ENCODE measurements at places on chromosomes 3 and 15.

DNA sequence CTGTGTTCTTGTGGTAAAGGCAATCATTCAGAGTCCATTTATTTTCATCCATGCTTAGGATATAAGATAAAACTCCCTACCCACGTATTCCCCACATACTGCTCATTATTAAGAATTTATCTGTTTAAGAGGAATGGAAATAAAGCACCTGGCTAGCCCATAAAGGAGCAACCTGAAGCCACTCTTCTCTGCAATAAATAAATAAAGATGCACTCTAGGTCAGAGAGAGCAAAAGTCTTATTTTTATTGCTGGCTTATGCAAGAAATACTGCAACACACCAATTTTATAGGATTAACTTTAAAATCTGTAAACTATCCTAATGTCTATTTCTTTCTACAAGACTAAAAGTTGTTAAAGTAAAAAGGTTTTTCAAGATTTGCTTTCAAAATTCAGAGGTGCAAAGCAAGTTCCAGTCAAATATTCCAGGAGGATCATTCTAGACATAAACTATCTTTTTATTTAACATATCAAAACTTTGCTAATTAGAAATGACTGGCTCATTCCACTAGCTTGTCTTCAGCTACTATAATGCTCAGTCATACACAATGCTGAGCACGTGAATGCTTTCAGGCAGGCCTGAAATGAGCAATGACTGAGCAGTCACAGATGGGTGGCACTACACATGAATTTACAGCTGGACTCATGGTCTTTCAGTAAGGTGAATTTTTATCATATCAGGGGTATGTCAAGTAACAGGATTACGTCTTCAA, 7.1 kb downstream of the TJP1 start:
- DNase-seq, result peak; percentile 77

- no peak for DNase-seq
Observed at GRCh38 chr3:54138937-54139547, 16.7 kb downstream of the CACNA2D3 start.

DNA sequence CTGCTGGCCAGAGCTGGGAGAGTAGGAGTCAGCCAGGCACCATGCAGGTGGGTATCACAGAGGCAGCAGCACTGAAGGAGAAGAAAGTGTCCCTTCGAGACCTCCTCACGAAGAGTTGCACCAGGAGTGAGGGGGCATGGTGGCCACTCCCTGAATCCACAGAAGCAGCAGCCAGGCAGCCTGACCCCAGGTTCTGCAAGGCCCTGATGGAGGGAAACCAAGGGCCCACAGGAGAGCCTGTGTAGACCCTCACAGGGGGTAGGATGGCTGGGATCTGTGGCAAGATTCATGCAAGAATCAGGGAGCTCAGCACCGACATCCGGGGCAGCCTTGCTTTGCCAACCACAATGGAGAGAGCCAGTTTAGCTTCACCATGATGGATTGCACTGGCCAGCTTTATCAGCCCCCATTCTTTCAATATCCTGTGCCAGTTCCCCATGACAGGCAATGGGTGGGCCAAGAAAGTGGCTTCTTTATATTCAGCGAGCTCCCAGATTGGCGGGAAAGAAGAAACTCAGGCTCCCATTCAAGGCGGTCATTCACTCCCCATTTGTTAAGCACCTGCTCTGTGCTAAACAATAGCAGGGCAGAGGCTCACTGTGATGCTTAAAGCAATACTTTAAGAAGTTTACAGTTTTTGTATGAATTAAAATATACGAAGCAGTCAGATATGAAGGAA, 33.5 kb upstream of the TBC1D21 start:
- DNase-seq, result no peak

DNA sequence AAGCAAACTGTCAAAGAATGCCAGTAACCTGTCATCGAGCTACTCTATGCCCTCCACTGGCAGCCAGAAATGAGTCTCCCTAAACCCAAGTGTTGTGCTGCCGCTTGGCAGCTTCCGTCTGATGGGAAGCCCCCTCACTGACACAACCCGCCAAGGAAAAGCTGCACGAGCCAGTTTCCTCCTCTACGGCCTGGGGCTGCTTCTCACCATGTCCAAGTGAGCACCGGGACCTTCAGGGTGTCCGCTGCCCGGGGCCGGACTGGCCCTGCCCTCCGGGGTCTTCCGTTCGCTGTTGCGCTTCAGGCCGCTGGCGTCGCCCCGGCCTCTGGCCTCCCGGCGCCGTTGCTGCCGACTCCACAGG, 490 bp downstream of the TOMM70 start:
- peak; percentile 59 for DNase-seq

DNA sequence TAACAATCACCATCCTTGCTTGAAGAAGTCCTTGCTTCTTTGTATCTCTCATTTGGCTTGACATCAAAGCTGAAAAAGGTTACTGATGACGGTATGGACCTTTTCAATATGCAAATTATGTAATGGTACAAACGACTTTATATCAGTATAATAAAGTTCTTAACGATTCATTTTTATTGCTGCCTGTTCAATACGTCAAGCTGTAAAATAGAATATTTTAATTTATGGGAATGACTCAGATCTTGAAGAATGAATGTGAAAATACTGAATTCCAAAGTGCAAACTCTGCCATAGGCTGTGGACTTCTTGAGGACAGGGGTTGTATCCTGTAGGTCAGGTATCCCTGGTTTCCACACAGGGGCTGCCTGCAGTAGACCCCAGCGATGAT, 156.2 kb downstream of the PLCL2 start:
- DNase-seq, result peak; percentile 4

- DNase-seq, result no peak
Observed at GRCh38 chr3:110710603-110711002, 361.0 kb upstream of the NECTIN3 start.

GRCh38 chr15:80423215-80423614, 19.0 kb downstream of the ARNT2 start:
- peak; percentile 21 for DNase-seq

DNA sequence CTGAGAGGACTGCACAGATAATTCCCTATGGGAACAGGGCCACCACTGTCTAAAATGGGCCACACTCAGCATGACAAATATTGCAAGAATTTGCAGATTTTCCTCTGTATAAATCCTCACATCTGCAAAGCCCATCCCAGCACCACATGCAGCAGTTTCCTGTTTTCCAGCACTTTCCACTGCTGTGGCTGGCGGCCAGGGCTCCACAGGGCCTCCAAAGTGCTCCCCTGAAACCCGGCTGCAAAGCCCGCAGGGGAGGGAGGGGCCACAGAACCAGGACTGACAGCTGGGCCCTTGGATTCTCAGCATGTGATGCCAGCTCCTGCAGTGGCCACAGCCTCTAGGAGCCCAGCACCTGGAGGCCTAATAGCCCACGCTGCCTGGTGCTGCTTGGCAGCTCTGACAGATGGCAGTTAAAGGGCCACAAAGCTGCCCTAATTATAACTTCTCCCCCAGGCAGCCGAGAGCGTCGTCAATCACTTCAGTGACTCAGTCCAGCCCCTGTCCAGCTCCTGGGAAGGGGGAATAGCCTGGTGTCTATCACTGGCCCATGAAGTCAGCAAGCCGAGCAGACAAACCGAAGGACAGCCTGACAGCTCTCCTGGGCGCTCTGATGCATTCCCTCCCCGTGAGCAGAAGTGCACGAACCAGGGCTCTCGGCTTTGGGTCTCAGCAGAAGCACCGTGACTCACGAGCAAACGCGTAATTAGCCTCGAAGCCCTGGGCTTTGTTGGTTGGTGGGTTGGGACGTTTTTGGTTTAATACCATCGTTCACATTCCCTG, 4.7 kb downstream of the LRRC15 start:
- peak; percentile 89 for DNase-seq

GRCh38 chr15:45660231-45660979, 25.6 kb downstream of the SQOR start:
- DNase-seq, result no peak

GRCh38 chr15:67862750-67863441, 23.1 kb upstream of the RNU6-1 start:
- DNase-seq, result no peak

DNA sequence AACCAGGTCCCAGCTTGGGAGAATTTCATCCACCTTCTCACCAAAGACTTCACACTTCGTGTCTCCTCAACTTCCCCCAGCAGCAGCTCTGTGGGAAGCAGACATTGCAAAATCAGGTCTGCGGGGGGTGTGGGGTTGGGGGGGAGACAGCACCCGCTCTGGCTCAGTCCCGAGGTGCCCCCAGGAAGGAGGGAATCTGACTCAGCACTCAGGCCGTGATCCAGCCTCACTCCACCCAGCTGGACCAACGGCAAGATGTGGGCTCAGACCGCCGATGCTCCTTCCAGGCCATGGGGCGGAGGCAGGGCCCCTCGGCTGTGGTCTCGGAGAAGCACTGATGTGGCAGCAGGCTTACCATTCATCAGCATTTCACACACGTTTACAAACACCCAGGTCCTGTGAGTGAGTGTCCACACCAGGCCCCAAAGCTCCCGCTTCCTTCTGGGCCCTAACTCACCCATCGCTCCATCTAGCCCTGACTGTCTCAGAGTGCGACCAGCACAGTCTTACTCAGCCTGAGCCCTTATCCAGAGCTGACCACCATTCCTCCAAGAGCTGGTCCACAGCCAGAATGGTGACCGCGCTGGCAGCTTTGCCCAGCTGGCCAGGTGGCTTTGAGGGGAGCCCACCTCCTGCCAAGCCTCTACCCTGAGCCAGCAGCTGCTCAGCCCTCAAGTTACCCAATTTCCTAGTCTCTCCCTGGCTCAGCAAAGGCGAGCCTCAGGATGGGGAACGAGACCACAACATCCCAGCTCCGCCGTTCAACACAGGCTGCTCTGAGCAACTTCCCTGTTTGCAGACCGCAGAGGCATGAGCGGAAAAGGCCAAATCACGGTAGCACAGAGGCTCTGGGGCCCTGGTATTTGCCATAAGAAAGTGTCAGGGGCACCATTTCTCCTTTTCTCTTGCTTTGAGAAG, 3.3 kb downstream of the STAB1 start:
- peak; percentile 86 for DNase-seq

GRCh38 chr3:141632779-141633374, 105.2 kb upstream of the RNF7 start:
- no peak for DNase-seq

- peak; percentile 70 for DNase-seq
Observed at GRCh38 chr3:38028621-38029361, 651 bp downstream of the PLCD1 start.

GRCh38 chr3:151268267-151269235, 9.8 kb downstream of the P2RY14 start:
- DNase-seq, result no peak

DNA sequence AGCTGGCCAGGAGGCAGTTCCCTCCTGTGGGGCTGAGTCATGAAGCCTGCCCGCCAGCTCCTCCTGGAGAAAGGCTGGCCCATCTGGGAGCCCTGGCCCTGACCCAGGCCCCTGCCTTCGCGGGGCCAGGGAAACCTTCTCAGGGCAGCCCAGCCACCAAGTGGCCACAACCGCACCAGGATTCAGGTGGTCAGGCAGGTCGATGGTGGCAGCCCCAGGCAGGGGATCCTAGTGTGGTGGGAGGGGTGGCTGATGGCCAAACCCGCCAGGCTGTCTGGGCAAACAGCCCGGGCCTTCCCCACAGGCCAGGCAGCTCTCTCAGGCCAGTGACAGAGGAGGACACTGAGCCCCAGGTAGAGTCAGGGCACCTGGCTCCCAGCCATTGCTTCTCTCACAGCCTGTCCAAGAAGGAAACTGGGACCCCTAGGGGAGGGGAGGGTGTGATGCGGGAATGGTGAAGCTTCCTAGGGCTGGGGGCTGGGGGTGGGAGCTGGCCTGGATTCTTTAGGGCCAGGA, 1.2 kb downstream of the TWF2 start:
- DNase-seq, result peak; percentile 98

DNA sequence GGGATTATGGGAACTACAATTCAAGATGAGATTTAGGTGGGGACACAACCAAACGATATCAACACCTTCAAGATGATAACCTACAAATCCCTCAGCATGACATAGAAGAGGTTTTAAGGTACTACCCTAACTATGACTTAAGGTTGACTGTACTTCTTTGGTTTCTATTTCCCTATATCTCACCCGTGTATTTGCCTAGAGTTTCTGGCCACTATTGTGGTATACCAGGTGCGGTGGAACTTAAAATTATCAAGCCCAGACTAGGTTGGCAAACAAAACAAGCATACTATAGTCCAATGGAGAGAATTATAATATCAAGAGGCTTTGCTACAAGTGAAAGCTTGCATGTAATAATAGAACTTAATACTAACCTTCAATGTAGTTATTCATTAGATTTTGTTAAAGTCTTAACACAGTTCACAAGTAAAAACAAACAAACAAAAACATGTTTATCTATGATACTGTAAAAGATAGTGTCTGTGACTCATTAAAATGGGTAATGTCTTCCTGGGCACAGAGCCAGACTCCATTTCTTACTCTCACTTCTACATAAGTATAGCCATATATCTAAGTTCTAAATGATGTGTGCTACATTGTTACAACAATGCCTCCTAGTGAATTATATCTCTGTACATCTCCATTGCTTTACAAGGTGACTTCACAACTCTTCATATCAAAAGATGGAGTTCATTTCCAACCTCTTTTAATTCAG, 479.1 kb downstream of the ZBBX start:
- no peak for DNase-seq

DNA sequence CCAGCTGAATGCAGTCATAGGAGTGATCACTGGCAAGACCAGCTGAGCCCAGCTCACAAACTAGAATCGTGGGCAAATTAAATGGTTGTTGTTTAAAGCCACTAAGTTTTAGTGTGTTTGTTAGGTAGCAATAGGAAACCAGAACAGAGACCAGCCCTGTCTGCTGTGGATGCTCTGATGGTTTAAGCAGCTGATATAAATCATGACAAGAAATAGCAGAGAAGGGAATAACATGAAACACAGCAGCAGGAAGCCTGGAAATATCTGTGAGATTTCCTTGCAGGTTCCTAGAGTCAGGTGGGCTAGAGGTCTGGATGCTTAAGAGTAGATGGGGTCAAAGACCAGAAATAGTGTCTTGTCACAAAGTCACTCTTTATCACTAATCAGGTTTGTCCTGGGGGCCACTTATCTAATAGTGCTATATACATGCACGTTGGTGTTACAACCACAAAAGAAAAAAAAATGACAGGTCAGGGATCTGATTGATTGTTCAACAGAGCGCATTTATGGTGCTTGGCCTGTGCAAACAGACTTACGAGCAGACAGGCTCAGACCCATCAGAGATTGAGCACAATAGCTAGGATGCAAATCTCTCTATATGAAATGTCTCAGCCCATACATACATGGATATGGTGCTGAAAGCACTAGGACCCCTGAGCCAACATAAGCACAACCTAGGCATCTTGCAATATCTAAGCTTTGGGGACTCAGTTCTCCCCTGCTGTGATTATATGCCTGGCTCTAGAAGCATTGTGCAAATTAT, 967.7 kb downstream of the AGBL1 start:
- no peak for DNase-seq

- DNase-seq, result no peak
Observed at GRCh38 chr3:58204720-58205119, 6.1 kb downstream of the DNASE1L3 start.

GRCh38 chr3:168250415-168250861, 154.7 kb upstream of the GOLIM4 start:
- peak; percentile 6 for DNase-seq
